ENCODE measurements at places on chromosomes 6 and 20. TPM values are rescaled to one million over a fixed set of nuclear protein-coding genes. Genes with fewer than 3 reads are reported as not detected.

CD93 gene
- not detected for total RNA-seq

KIAA1586 gene
- total RNA-seq, result 4.2 TPM

TFAP2A gene
- not detected for total RNA-seq

RAD21L1 gene
- not detected for total RNA-seq

TMC2 gene
- total RNA-seq, result not detected

TMEM239 gene
- not detected for total RNA-seq

C6orf58 gene
- not detected for total RNA-seq

FAM83C gene
- not detected for total RNA-seq

TLDC2 gene
- total RNA-seq, result 0.34 TPM

RWDD2A gene
- total RNA-seq, result 1.6 TPM

DEFB123 gene
- total RNA-seq, result not detected

CUTA gene
- total RNA-seq, result 380 TPM

PRSS16 gene
- total RNA-seq, result not detected

TREML1 gene
- total RNA-seq, result not detected

LY6G5B gene
- 0.84 TPM for total RNA-seq

ARMC2 gene
- 1.3 TPM for total RNA-seq

IL17A gene
- total RNA-seq, result not detected

All from bronchus fibroblast of lung (primary cell).